NCI-H1417 (cell line): ENCODE measurements at places on chromosomes 4 and X.
A peak's percentile ranks its signal among the peaks of the same experiment; 100 is the strongest.

- DNase-seq: no peak
Observed at GRCh38 chr4:3255611-3256186, 6.7 kb downstream of the MSANTD1 start.

DNA sequence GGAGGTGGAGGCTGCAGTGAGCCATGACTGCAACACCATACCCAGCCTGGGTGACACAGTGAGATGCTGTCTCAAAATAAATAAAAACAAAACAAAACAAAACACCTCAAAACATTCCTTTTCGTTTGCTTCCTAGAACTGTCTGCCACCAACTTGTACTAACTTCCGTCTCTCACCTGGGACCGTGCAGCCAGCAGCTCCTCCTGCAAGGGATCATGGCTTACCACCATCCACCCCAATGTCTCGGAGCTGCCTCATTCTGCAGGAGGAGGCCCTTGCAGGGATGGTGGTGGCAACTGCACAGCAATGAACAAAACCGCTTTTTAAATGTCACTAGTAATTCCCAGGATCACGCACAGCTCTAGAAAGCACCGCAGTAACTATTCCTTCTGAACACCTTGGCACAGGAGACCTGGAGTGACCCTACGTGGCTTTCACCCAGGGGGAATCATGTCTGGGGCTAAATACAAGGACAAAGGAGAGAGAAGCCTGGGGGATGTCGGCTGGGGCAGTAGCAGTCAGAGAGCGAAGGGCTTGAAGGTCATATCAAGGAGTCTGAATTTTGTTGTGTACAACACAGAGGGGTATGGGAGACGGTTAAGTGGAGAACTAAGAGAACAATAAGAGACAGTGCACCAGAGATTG, 17.4 kb upstream of the KIAA0232 start:
- DNase-seq: no peak

- DNase-seq: no peak
Observed at GRCh38 chr4:127993151-127993550, 27.9 kb downstream of the ABHD18 start.

GRCh38 chrX:13690836-13691235, 1.9 kb downstream of the RAB9A start:
- DNase-seq: no peak

DNA sequence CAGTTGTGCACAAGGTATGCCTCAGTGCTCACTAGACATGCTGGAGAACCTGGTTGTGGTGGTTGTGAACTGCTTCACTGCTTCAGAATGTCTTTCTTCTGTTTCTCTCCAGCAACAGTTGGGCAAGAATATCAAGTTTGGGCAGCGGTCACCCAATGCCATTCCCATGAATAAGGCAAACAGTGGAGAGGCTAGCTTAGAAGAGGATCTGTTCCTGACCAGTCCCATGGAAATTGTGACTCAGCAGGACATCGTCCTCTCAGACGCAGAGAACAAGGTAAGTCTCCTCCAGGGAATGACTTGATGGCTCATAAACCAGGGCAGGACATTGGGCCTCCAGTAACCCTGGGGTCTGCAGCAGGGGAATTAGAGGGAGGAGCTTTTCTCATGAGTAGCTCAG, 79.9 kb downstream of the AASDH start:
- DNase-seq: no peak

DNA sequence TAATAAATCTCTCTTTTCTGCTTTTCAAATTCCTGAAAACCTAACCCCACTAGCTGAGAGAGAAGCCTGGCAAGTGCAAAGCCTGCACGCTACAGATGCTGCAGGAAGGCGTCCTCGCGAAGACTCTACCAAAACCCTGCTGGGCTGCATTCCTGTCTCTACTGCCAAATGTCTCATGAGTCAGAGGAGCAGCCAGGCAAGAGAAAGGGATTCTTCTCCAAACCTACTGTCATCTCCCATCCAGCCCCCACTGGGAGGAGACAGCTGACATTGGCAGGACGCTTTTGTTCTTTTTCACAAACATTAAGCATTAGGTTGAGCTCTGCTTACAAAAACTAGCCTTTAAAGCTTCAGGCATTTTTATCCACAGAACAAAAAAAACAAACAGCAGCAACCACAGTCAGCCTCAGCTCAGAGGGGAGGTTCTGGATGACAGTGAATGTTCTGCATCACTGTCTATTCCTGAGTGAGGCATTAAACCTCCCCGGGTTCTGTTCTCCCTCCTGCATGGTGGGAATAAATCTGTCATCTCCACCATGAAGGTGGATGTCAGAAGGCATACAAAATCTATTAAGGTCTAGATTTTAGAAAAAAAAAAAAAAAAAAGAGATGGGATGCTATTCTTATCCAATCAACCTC, 18.0 kb downstream of the CRMP1 start:
- DNase-seq: peak; percentile 11

- no peak for DNase-seq
Observed at GRCh38 chrX:68659786-68660185, 12.3 kb downstream of the STARD8 start.

DNA sequence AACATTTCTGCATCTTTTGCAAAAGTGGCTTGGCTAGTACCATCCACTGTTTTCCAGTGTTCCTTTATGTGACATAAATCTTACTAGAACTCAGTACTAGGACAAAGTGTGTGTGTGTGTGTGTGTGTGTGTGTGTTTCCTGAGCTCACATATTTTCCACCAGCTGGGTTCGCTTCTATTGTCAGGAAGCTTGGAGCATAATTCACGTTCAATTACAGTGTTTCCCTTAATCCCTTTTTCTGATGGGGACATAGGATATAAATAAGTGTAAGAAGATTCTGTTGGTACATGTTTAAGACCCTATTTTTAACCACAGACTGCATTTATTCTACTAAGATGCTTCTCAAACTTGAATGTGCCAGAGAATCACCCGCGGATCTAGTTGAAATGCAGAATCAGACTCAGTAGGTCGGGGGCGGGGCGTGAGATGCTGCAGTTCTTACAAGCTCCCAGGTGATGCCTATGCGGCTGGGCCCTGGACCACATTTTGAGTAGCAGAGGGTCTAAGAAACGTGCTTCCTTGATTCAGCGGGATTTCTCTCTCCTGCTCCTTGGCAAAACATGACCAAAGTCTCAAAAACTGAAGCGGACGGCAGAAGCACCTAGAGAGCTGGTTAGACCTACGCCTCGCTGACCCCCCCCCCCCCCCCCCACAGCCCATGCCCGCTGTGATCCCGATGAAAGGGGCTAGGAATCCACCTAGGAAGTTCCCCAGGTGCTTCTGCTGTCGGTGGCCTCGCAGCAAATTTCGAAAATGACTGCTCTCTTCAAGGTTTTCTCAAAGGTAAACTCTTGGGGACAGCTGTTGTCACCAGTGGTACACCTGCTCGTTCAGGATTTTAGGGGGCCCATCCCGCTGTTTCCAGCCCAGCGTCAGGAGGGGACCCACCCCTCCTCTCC, 797 bp downstream of the CD99L2 start:
- DNase-seq: peak; percentile 76

DNA sequence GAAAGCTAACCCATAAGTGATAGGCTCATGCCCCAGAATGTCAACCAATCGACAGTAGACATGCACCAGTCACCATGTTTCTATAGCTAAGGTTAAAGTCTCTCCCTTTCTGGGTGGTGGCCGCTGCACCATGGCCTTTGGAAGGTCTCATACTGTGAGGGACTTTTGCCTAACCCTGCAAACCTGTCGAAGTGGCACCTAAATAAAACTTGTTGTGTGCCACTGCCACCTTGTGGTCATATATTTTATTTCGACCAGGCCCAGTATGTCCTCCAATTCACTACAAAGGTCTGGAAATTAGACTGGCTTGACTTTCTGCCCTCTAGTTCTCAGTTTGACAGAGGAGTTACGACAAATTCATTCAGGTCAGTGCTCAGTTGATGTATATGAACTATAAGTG, 163.1 kb downstream of the SMARCA1 start:
- peak; percentile 18 for DNase-seq

GRCh38 chr4:89640620-89641366, 196.2 kb downstream of the SNCA start:
- DNase-seq: no peak

GRCh38 chrX:99909946-99910345, 500.1 kb downstream of the PCDH19 start:
- DNase-seq: no peak

DNA sequence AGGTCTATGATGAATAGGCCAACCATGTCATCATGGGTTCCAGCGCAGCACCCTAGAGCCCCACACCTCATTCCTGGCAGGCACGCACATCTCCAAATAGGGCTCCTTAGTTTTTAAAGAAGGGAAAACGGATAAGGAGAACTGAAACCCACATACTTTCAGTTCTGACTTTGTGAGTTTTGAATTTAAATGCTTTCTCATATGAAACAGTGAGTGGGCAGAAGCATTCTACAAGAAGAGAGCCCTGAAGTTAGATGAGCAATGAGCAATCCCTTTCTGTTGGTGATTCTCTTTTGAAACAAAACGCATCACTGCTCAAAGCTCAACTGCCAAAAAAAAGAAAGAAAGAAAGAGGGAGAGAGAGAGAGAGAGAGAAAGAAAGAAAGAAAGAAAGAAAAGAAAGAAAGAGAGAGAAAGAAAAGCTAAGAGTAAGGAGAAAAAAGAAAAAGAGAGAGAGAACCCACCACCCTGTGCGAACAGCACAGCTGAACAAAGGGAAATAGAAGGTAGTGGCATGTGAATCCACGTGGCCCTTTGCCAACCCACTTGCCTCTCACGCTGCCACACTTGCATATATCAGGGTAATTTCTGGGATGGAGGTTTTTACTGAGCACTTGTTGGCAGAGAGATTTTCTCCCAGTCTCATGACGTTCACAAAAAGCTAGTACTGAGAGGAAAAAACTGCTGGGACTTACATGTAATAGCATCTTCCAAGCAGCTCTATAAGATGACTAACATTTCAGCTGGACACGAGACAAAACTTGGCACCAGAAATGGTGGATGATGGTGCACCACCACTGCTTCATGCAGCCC, 31.0 kb downstream of the TMSB4X start:
- no peak for DNase-seq

DNA sequence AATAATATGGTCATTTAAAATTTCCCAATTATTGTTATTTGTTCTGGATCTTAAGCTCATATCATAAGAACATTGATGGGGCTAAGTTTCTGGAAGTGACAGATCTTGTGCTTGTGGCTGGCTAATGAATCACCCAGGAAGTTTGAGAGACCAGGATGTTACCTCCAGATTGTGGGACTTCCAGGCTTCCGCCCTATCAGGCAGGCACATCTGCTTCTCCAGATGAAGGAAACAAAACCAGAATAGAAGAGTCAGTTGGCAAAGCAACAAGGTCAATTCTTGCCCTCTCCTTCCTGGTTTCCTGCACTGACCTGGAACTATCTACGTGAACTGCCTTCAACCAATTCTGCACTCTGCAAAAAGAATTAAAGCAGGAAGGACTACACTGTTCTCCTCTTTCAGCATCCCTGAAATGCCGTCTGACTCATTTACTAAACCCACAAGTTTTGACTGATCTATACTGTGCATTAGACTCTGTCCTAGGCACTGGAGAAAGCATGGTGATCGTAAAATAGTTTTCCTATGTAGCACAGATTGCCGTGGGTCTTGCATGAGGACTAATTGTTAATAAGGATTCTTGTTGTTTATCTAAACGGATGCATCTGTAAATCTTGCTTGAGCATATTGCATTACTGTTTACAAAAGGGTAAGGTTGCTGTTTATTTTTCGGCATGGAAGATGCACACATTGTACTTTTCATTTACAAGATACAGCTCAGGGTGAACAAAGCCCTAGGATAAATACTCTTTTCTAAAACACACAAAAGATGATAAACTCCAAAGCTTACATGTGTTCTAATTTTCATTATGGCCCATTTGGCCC, 74.6 kb downstream of the AMELX start:
- DNase-seq: no peak

GRCh38 chrX:69808375-69808774, 192.5 kb downstream of the EDA start:
- DNase-seq: no peak
